Body of pancreas (tissue), 4 donors: ENCODE measurements at places on chromosomes 3 and 15.

- no peak for DNase-seq
These were observed 80.8 kb downstream of the KCNH8 start for GRCh38 chr3:19229086-19229485.

DNA sequence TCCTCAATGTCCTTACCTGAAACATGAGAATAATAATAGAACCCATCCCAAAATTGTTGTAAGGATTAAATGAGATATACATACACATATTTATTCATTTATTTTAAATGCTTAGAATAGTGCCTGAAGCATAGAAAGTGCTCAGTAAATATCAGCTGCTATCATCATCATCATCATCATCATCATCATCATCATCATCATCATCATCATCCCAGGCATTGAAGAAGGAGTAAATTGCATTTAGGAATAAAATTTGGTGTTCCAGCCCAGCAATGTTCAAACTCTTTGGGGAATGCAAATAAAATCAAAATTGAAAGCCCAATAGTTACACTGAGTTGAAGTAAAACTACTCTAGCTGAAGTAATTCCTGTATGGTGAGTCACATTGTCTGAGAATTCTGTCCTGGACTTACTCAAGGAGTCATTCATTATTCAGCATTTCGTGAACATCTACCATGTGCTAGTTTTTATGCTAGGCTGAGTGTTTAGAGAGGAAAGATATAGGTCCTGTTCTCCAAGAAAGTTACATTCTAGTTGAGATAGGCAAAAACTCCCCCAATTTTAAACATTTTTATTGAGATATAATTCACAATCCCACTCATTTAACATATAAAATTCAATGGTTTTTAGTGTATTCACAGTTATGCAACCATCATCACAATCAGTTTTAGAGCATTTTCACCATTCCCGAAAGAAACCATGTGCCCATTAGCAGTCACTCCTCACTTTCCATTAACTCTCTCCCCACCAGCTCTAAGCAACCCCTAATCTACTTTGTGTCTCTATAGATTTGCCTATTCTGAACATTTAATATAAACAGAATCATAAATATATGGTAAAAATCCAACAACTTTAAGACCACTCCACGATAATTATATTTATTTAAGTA is 107.2 kb downstream of the FRMD5 start:
- DNase-seq: no peak

- DNase-seq: no peak
These were observed 32.1 kb upstream of the AP4E1 start for GRCh38 chr15:50876260-50876988.

GRCh38 chr3:150975992-150976368 is 3.5 kb upstream of the CLRN1 start:
- no peak for DNase-seq

DNA sequence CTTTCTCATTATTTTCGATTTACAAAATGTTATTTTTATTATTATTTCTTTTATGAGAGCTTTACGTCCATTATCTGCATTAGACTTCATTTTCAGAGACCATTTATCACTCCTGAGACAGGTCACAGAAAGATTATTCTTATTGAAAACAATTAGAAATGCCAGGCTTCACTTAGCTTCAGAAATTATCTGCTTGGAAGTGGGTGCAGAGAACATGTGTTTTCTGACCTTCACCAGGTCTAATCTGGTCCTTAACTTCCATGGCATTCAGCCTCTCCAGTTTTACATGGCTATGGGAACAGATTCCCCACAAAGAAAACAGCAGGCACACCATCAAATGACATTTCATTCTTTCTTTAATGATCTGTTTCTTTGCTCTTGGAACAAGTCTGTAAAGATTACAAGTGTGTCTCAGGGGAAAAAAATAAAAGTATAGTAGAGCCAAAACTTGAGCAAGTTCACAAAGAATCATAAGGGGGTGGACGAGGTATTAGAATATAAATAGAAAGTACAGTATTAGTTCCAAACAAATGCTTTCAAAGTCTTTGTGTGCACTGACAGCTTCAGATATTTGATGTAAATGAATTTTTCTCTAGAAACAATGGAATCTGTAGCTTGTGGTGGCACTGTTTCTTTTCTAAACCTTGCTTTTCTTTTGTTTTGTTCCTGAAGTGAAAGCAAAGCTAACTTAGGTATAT is 294.2 kb upstream of the MEIS2 start:
- no peak for DNase-seq

GRCh38 chr15:88741671-88742070 is 61.6 kb upstream of the ACAN start:
- no peak for DNase-seq

GRCh38 chr3:184567946-184568559 is 6.5 kb downstream of the EPHB3 start:
- no peak for DNase-seq

DNA sequence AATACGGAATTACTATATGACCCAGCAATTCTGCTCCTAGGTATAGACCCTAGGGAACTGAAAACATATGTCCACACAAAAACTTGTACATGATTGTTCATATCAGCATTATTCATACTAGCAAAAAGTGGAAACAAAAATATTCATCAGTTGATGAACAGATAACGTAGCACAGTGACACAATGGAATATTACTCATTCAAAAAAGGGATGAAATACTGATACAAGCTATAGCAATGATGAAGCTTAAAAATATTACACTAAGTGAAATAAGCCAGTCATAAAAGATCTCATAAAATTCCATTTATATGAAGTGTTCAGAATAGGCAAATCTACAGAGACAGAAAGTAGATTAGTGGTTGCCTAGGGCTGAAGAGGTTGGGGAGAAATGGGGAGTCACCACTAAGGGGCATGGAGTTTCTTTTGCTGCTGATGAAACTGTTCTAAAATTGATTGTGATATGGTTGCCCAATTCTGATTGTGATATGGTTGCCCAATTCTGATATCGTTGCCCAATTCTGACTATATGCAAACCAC is 10.5 kb downstream of the C15orf61 start:
- no peak for DNase-seq

GRCh38 chr3:15527031-15527459 is 5.5 kb upstream of the COLQ start:
- DNase-seq: peak; percentile 31

- peak; percentile 16 for DNase-seq
These were observed 5.3 kb upstream of the VIPR1 start for GRCh38 chr3:42497009-42497731.

DNA sequence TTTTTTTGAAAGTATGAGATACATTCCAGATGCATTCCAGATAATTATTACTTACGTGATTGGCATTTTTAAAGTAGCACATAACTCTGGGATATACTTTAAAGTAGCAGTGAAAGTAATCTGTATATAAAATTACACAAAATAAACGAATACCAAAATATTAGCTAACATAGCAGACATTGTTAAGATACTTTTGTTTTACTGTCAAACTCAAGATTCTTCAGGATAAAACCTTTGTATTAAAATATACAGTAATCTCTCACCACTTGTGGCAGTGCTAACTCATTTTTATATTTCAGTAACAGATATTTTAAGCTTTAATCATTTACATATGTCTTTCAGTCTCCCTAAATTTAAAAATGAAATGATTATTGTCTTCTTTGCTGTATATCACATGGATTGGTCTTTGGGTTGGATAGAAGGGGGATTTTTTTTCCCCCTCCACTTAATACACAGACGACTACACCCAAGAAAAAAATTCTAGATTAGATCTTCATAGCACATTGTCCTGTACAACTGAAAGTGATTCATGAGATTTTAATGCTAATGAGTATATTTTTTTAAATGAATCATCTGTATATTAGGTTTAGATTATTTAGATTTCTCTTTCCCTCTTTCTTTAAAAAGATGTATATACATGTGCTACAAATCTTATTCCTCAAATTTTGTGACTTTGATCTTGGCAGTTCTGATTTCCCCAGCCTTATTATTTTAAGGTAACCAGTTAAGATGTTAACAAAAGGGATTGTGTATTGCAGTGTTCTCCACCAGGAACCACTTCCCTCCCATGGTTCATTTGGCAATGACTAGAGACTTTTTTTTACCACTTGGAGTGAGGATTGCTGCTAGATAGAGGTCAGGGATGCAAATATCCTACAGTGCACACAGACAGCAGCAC is 24.5 kb upstream of the EBLN2 start:
- DNase-seq: no peak

- DNase-seq: no peak
These were observed 3.3 kb downstream of the TPM1 start for GRCh38 chr15:63045879-63046278.

DNA sequence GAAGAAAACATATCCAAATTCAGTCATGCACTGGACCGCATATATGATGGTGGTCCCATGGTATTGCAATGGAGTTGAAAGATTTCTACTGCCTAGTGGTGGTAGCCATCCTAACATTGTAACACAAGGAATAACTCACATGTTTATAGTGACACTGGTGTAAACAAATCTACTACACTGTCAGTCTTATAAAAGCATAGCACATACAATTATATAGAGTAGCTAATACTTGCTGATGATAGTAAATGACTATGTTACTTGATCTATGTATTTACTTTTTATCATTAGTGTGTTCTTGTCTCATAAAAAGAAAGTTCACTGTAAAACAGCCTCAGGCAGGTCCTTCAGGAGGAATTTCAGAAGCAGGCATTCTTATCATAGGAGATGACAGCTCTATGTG is 96.0 kb upstream of the CDIN1 start:
- no peak for DNase-seq

- DNase-seq: no peak
These were observed 85.7 kb downstream of the ATP2B2 start for GRCh38 chr3:10419637-10420232.

GRCh38 chr15:99863550-99864198 is 130.4 kb upstream of the LYSMD4 start:
- DNase-seq: no peak

GRCh38 chr3:149715247-149715646 is 37.0 kb downstream of the COMMD2 start:
- no peak for DNase-seq
